ENCODE measurements at places on chromosomes 5 and 9.

GRCh38 chr9:32705059-32705458 is 69.6 kb upstream of the TAF1L start:
- no peak for DNase-seq

GRCh38 chr9:121185178-121185745 is 16.4 kb downstream of the RAB14 start:
- no peak for DNase-seq

DNA sequence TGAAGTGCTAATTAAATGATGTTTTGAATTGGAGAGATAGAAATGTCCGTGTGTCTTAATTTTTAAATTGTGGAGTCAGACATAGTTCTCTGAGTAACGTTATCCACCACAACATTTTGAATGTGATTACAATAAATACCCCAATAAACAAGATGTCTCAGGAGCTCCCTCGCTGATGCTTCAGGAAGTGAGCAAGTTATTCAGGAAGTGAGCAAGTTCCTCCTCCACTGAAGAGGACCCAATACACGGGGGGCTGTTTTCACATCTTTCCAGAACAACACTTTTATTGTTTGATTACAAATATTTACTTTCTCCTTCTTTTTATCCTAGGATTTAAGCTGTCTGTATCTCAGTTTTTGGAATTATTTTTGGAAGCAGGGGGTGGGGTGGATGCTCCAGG is 363.8 kb downstream of the LRRC70 start:
- no peak for DNase-seq

- DNase-seq: no peak
Measured at GRCh38 chr5:132775476-132775961, 1.5 kb downstream of the SEPTIN8 start.

DNA sequence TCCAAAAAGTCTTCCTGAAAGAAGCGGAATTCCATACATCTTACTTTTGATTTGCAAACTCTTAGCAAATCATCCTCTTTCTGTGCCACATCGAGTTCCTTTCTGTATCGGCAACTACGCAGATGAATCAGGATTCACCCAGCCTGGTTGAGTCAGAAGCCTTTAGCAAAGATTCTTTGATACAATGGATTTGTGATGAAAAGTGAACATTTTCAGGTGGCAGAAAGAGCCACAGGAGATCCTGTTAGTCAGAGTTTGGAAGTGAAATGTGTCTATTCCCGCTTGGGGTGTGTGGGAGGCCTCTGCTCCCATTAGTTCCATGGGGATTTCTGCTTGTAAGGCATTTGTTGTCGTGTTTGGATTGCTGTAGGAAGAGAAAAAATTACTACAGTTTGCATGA is 351.8 kb upstream of the WWC1 start:
- DNase-seq: no peak

DNA sequence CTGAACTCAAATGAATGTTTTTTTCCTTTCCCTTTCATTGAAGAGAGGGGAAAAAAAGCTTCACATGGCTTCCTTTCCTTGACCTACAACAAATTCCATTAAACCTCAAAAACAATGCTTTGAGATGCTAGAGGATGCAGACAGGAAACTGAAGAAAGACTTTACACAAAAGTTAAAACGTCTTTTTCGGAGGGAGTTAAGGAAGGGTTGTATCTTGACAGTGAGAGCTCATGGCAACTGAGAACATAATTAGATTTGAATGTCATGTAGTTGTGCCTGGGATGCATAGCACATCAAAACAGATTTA is 66.4 kb downstream of the EBF1 start:
- no peak for DNase-seq

DNA sequence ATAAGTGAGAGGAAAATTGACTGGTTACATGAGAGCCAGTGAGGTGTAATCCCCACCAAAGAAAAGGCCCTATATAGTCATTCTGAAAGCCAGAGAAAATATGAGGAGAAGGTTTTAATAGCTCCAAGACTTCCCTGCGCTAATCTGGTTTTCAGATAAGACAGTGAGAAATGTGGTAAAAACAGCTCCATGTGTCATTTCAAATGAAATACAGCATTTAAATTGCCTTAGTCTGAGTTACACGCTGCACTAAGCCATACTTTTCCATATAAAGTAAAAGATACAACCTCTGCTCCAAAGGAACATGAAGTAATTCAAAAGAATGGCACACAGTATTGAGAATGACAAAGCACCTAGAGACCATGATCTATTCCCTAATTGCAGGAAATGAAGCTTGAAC is 378.0 kb upstream of the PDE4D start:
- no peak for DNase-seq

GRCh38 chr9:38488156-38488698 is 64.0 kb upstream of the IGFBPL1 start:
- DNase-seq: no peak

- no peak for DNase-seq
Measured at GRCh38 chr5:84430863-84431663, 46.4 kb upstream of the EDIL3 start.
